GM23338 (cell line): ENCODE measurements at places on chromosomes 5 and 9.
A peak's percentile ranks its signal among the peaks of the same experiment; 100 is the strongest.

DNA sequence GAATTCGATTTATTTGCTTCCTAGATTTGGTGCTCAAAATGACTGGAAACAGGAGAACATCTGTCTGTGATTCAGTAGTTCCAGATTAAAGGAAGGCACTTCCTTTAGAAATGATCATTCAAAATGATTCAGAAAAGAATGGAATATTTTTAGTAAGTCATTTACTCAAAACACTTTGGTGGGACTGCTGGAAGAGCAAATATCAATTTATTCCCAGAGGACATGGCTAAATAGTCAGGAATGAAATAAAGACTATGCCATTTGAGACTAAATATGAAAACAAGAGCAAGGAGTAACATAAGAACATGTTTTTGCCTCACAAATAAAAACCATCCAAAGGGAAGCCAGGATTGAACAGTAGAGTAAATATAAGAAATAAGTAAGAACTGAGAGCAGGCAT lies 138.6 kb upstream of the RASA1 start:
- DNase-seq, result no peak

GRCh38 chr5:140293091-140293848 lies 9.6 kb downstream of the PFDN1 start:
- no peak for DNase-seq

DNA sequence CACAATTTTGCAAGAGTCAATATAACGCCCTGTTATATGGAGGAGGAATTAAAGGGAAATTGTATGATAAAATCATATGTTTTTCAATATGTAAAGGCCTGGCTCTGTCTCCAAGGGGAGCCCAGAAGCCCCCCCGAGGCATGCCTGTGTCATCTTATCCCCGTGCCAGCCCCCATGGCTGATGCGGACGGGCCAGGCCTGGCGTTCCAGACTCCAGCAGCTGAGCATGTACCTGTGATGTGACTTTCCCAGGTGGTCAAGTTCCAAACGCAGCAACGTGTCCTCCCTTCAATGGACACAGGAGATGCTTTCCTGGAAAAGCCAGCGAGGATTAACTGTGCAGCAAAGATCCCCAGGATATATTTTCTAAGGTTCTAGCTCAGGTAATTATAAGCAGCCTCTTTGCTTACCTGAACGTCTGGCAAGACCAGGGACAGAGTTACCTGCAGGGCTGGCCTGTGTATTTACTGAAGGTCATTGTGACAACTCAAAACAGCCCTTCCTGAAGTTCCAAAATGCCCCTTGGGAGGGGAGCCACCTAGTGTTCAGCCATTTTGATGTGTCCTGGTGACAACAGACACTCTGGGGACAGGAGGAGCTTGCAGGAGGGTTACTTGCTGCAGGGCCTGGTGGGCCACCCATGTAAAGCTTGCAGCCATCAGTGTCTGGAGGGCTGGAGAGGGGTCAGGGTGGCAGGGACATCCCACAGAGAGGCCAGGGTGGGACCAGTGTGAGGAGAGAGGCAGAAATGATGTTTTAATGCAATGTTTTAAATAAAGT lies 53.3 kb upstream of the RNU6ATAC start:
- peak; percentile 28 for DNase-seq

GRCh38 chr9:11182001-11182400 lies 569.2 kb upstream of the PTPRD start:
- no peak for DNase-seq
